ENCODE measurements at places on chromosomes 4 and X.

- DNase-seq: no peak
Observed at GRCh38 chr4:184913356-184914143, 87.8 kb upstream of the ACSL1 start.

DNA sequence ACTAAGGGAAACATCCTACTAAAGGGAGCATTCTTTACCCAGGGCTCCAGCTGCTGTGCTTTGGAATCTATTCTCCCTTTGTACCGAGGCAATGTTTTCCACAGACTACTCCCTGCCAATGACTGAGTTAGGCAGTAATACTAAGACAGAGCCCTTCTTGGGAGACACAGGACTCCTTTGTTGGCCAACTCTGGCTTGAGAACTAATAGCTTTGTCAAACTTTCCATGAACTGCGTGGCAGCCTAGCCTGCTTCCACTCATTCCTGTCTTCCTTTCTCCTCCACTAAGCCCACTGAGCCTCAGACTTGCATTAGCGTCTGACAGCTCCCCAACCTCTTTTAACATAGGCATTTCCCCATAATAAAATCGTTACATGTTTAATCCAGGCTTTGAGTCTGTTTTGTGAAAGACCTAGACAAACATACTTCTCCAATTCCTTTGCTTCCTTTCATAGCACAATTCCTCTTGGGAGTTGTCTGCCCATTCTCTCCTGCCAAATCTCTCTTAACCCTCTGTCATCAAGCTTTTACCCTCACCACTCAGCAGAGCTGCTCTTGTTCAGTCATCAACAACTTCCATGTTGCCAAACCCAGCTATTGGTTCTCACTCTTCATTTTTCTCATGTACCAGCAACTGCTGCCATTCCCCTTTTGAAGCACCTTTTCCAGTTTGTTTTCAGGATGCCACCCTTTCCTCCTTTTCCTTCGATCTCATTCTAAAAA is 300.3 kb upstream of the IGFBP7 start:
- DNase-seq: no peak

- no peak for DNase-seq
Observed at GRCh38 chr4:3401436-3402171, 40.2 kb upstream of the HGFAC start.

DNA sequence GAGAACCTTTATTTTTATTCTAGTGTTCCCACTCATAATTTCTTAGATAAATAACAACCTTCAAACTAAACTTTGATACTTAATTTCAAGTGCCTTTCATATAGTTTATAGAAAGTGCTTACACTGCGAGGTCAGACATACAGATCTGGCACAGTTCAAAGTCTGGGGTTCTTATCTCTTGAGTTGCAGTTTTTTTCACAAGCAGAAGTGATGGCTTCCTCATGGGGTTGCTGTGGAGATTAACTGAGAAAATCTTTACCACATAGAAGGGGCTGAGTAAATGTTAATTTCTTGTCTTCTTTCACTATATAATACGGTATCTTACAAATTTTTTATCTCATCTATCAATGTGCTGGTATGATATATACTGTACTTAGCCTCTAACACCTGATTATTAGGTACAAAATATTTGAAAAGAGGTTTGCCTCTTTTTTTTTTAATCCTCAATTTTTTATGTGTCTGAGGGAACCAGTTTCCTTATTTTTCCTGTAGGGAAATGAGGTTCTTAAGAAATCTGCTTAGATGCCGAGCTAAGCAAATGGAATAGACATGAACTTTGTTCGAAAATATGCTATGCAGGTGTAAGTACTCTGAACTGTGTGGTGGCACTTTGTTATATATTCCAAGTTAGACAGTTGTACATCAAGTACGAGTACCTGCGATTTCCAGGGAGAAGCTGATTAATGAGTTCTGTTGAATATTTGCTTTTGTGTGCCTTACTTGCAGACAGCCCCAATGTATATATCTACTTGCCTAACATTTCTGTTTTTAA is 3.3 kb downstream of the ING2 start:
- peak; percentile 80 for DNase-seq

- DNase-seq: no peak
Observed at GRCh38 chrX:12421918-12422317, 283.6 kb downstream of the FRMPD4 start.

All from hematopoietic multipotent progenitor cell treated with erythropoietin and hydrocortisone succinate and interleukin-3 and kit ligand, for 8 days (in vitro differentiated cells).